ENCODE measurements at places on chromosomes 5 and 9.
A peak's percentile ranks its signal among the peaks of the same experiment; 100 is the strongest.

DNA sequence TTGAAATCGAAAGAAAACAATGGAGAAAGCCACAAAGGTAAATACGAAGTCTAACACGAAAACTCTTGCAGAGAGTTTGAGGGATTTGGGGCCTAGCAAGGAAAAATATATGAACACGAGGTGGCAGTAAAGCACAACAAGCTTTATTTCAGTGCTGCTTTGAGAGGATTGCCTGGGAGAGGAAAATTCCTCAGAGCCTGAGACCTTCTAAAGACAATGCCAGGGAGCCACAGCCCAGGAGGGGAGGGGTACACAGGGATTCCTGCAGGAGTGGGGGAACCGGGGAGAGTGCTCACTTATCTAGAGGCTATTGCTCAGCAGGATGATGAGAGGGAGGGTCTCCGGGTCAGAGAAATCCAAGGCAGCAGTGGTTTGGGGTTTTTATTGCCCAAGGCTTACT, 134.9 kb upstream of the ADCY2 start:
- DNase-seq, result no peak

- DNase-seq, result no peak
Measured at GRCh38 chr9:86672301-86672700, 275.0 kb downstream of the GAS1 start.

GRCh38 chr5:143102411-143102810, 301.1 kb downstream of the NR3C1 start:
- no peak for DNase-seq

DNA sequence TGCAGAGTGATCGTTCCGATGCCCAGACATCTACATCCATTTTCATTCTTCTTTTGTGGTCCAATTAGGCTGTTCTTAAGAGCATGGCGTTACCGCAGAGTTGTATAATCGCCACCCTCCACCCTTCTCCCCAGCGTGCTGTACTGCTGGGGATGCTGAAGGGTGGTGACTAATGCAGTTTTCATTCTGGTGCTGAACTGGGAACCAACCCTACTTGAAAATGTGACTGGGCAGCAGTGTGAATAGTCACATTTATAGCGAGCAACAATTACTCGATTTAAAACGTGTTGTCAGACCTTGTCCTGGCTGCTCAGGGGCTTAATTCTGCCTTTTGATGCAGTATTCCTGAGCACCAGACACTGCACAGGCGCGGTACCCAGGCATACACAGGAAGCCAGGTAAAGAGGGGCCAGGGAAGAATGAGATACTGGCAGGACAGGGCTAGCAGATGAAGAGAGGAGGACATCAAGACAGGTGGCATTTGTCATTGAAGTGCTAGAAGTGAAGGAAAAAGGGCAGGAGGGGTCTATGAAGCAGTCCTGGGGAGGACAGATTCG, 719 bp upstream of the ISCA1 start:
- no peak for DNase-seq

GRCh38 chr5:149404746-149405549, 25.9 kb upstream of the IL17B start:
- peak; percentile 50 for DNase-seq

DNA sequence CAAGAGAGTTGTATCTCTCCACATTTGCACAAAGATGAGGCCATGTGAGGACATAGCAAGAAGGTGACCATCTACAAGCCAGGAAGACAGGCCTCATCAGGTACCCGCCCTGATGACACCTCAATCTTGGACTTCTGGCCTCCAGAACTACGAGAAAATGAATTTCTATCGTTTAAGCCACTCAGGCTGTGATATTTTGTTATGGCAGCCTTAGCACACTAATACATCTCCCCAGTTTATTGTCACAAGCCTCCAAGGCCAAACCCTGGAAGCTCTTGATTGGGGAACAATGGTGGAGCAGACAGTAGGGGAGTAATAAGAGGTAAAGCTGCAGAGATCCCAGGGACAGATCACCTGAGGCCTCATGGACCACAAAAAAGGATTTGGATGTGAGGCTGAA, 7.7 kb upstream of the P4HA2 start:
- no peak for DNase-seq

- no peak for DNase-seq
Measured at GRCh38 chr5:6434731-6435130, 13.9 kb upstream of the UBE2QL1 start.

- no peak for DNase-seq
Measured at GRCh38 chr5:121841892-121842291, 9.8 kb upstream of the FTMT start.

GRCh38 chr9:89008055-89008743, 16.9 kb downstream of the S1PR3 start:
- no peak for DNase-seq

DNA sequence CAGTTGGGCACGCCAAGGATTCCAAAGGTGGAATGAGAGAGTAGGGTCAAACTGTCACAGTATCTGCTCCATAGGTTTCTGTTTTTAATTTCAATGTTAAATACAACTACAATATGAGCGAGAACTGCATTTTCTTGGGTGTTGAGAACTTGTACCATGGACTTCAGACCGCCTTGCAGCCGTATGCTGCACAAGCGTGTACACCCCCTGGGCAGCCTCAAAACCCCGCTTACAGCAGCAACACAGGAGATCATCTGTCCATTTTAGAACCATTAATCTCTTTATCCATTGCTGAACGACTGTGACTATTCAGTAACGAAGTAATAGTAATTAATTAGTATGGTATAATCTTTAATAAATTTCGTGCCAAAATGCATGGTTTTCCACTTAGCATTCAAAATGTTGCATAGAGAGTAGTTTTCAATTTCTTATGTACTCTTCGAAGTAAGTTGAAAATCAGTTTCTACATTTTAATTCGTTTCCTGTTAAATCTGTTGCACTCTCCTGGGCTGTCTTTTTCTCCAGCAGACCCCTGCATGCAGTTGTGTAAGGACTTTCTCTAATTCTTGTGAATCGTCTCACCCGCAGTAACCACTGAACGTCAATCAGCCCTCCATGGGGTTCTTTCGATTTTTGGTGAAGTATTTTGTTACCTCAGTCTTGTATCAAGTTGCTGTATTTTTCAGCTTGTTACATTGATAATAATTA, 42.0 kb upstream of the GARNL3 start:
- no peak for DNase-seq

DNA sequence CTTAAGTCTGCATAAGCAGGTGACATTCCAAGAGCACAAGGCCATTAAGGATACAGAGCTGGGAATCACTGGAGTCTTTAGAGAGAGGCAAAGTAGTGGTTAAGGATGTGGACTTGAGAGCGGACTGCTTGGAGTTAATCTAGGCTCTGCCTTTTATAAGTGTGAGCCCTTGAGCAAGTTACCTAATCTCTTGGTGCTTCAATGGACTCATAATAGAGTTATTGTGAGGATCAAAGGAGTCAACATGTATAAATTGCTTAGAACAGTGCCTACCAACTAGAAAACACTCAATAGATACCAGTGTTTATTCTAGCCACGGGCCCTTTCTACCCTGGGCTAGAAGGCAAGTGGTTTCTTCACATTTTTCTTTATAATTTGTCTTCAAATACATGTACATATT, 819.4 kb downstream of the NR2F1-AS1 start:
- no peak for DNase-seq

GRCh38 chr5:97405941-97406340, 222.9 kb upstream of the RIOK2 start:
- DNase-seq, result no peak

- no peak for DNase-seq
Measured at GRCh38 chr5:488744-489688, 35.2 kb downstream of the SLC9A3 start.

- no peak for DNase-seq
Measured at GRCh38 chr5:143683459-143683858, 128.5 kb upstream of the HMHB1 start.

GRCh38 chr5:126988021-126988569, 42.3 kb downstream of the MARCHF3 start:
- no peak for DNase-seq

- DNase-seq, result no peak
Measured at GRCh38 chr5:111673891-111674626, 82.9 kb downstream of the NREP start.

- no peak for DNase-seq
Measured at GRCh38 chr9:10015755-10016154, 597.0 kb downstream of the PTPRD start.

GRCh38 chr9:109134167-109134578, 14.4 kb upstream of the TMEM245 start:
- no peak for DNase-seq

DNA sequence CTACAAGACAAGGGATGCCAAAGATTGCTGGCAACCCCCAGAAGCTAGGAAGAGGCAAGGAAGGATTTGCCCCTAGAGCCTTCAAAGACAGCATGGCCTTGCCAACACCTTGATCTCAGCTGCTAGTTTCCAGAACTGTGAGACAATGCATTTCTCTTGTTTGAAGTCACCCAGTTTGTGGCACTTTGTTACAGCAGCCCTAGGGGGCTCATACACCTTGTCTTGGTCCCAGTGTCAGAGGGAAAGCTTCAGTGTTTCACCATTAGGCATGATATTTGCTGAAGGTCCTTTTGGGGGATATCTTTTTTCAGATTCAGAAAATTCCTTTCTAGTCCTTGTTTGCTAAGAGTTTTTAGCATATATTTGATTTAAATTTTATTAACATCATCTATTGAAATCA, 3.1 kb upstream of the PPIC start:
- no peak for DNase-seq

DNA sequence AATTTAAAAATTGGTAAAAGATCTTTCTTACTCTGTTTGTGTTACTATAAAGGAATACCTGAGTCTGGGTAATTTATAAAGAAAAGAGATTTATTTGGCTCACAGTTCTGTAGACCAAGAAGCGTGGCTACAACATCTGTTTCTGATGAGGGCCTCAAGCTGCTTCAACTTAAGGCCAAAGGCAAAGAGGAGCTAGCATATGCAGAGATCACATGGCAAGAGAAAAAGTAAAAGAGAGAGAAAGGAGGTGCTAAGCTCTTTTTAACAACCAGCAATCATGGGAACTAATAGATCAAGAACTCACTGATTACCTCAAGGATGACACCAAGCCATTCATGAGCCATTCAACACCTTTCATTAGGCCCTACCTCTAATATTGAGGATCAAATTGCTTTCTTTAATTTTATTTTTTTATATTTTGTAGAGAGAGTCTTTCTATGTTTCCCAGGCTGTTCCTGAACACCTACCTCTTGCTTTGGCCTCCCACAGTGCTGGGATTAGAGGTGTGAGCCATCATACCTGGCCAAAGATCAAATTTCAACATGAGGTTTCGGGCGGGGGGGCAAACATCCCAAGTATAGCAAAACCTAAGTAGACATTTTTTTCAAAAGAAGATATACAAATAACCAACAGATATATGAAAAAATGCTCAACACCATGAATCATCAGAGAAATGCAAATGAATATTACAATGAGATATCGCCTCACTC, 16.0 kb upstream of the SHC3 start:
- no peak for DNase-seq

- peak; percentile 79 for DNase-seq
Measured at GRCh38 chr5:15510092-15510491, 10.1 kb downstream of the FBXL7 start.

- no peak for DNase-seq
Measured at GRCh38 chr5:79795764-79796398, 106.2 kb downstream of the CMYA5 start.

DNA sequence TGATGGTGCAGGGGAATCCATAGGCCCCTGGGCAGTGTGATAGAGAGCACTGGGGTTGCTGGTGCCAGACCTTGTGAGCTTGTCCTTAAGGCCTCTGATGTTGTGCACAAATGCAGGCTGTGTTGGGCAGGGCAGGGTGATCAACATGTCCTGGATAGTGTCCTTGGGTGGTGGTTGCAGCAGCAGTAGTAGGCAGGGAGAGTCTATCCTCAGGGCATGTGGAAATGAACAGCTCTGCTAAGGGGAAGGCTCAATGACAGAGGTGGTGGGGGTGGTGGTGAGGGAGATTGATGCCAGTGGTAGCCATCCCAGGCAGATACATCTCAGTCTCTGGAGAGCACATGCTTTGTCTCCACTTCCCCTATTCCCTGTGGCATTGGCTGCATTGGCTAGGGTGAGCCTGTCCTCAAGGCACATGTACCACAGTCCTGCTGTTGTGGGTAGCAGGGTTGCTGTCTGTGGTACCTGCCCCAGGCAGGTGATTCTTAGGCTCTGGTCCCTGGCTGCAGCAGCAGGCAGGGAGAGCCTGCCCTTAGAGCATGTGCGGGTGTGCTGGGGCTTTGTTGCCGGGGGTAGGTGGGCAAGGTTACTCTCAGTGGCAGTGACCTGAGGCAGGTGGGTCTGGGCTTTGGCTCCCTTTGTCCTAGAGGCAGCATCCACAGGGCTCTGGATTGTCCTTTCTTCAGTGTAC, 111.1 kb downstream of the WDR70 start:
- DNase-seq, result no peak

DNA sequence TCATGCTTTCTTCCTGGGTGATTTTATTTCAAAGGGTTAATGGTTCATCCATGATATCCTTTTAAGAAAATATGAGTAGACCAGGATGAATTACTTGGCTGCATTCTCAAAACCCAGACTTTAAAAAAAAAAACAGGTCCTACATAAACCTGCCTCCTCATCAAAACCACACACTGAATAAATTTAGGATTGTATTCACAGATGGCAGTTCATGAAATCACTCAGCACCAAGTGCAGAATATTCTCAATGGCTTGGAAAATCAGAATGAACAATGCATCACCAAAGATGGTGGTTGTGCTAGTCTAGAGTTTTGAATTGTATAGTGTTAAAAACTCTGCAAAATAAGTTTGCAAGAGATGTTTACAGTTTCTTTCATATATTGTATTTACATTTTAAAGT, 145.4 kb upstream of the GRAMD2B start:
- DNase-seq, result no peak

Data from HS-27A (cell line).